ENCODE measurements at places on chromosomes 3 and 15. TPM values are rescaled to one million over a fixed set of nuclear protein-coding genes. Genes with fewer than 3 reads are reported as not detected.
A peak's percentile ranks its signal among the peaks of the same experiment; 100 is the strongest.

ALG1L2 gene
- total RNA-seq: not detected

GRCh38 chr15:57284535-57284934 lies 91.8 kb upstream of the CGNL1 start:
- no peak overlapping the region for H3K4me3 ChIP-seq
- DNase-seq: no peak

DNA sequence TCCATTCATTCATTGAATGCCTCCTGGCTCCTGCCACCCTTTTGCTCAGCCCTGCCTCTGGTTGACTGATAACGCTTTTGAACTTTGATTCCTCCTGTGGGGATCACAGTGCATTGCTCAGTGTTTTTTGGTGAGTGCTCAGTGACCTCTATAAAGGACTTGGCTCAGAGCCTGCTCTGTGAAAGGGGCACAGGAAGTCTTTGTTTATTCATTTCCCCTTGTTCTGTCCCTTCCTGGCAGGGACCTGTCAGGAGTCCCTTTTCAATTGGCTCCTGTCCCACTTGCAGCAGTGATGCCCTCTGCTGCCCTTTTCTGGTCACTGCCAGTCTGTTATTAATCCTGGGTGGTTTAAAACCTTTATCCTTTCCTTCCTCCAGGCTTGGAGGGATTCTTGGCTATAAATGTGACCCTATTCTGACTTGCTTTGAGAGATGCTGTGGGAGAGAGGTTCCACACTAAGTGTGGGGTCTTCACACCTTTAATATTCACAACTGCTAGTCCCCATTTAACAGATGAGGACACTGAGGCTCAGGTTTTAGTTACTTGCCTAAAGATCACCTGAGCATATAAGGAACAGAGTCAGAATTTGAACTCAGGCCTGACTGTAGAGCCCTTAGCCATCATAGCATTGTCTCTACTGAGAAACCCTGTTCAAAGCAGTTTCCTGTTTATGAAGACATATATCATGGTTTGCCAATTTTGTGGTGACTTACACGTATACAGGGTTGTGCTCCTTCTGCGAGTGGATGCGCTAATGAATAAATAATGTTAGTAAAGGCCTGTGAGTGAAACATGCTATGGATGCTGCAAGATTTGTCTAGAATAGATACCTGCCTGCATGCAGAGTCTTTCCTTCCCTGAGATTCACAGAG lies 23.2 kb upstream of the TATDN2 start:
- H3K27me3 ChIP-seq: no peaks in the 10 kb centered on the region
- no peak overlapping the region for H3K4me3 ChIP-seq
- H3K36me3 ChIP-seq: no peaks in the 10 kb centered on the region
- no peaks in the 10 kb centered on the region for H3K4me1 ChIP-seq
- peak; percentile 85 for DNase-seq
- H3K27ac ChIP-seq: no peak overlapping the region

STAB1 gene
- 0.41 TPM for total RNA-seq

- no peak for DNase-seq
- H3K27me3 ChIP-seq: no peaks in the 10 kb centered on the region
- no peaks in the 10 kb centered on the region for H3K36me3 ChIP-seq
- peaks cover 9% of the 10 kb centered on the region for H3K4me1 ChIP-seq
- H3K27ac ChIP-seq: no peak overlapping the region
- no peak overlapping the region for H3K4me3 ChIP-seq
Measured at GRCh38 chr15:70344666-70345065, 246.9 kb upstream of the TLE3 start.

GRCh38 chr15:57144448-57144847 lies 226.0 kb downstream of the TCF12 start:
- H3K36me3 ChIP-seq: no peaks in the 10 kb centered on the region
- no peak for DNase-seq
- no peak overlapping the region for H3K27ac ChIP-seq
- peaks cover 83% of the 10 kb centered on the region for H3K4me1 ChIP-seq
- H3K4me3 ChIP-seq: no peak overlapping the region

GRCh38 chr15:69921626-69922619 lies 175.8 kb downstream of the TLE3 start:
- DNase-seq: no peak
- no peaks in the 10 kb centered on the region for H3K4me1 ChIP-seq
- no peaks in the 10 kb centered on the region for H3K36me3 ChIP-seq
- no peaks in the 10 kb centered on the region for H3K27me3 ChIP-seq
- no peak overlapping the region for H3K4me3 ChIP-seq

TM6SF1 gene
- total RNA-seq: 1.8 TPM

SMAD6 gene
- total RNA-seq: 63.9 TPM

DNA sequence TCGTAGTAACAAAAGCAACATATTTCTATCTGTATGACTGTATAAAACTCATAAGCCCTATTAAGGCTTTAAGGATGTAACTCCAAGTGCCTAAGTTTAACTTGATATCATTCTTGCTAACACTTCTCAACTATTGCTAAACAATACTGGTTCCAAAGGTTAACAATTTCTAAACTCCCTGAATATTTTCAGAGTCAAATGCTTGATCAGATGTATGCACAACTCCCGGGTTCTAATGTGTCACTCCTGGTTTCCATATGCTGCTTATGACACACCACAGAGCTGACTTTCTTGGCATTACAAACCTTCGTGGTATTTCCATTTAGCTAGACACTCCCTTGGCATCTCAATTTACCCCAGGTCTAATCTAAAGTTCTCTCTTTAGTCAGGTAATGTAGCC lies 26.3 kb downstream of the DZIP1L start:
- H3K36me3 ChIP-seq: no peaks in the 10 kb centered on the region
- no peak overlapping the region for H3K4me3 ChIP-seq
- DNase-seq: no peak
- H3K27ac ChIP-seq: no peak overlapping the region
- H3K27me3 ChIP-seq: no peaks in the 10 kb centered on the region
- H3K4me1 ChIP-seq: no peaks in the 10 kb centered on the region

ATP2C1 gene
- total RNA-seq: 70.3 TPM

GRCh38 chr3:143885780-143886427 lies 37.6 kb upstream of the SLC9A9 start:
- no peak overlapping the region for H3K4me3 ChIP-seq
- H3K27me3 ChIP-seq: no peaks in the 10 kb centered on the region
- no peak overlapping the region for H3K27ac ChIP-seq
- peak; percentile 70 for DNase-seq

GOLGA6L9 gene
- total RNA-seq: 3.8 TPM

GRCh38 chr15:59819092-59819491 lies 130.0 kb upstream of the BNIP2 start:
- no peaks in the 10 kb centered on the region for H3K4me1 ChIP-seq
- no peak for DNase-seq
- no peak overlapping the region for H3K27ac ChIP-seq
- no peaks in the 10 kb centered on the region for H3K36me3 ChIP-seq
- H3K4me3 ChIP-seq: no peak overlapping the region
- H3K27me3 ChIP-seq: peaks cover 79% of the 10 kb centered on the region

LRRC34 gene
- total RNA-seq: 9.7 TPM

CHRM5 gene
- total RNA-seq: not detected

DNA sequence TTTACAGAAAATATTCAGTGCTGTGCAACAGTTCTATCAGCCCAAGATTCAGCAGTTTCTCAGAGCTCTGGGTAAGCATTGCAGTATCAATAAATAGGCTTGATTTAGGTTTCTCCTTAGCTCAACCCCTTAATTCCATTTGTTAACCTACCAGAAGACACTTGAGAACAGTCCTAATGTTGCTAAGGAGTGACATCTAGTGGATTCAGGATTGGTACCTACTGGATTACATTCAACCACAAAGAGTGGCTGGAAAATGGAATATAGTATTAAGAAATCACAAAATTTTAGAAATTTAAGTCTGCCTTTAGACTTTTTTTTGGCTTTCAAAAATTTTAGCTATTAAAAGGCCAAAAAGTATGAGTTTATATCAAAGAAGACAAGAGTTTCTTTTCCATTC lies 34.7 kb downstream of the POLG start:
- H3K36me3 ChIP-seq: peaks cover 51% of the 10 kb centered on the region
- no peak overlapping the region for H3K27ac ChIP-seq
- no peak overlapping the region for H3K4me3 ChIP-seq

DNA sequence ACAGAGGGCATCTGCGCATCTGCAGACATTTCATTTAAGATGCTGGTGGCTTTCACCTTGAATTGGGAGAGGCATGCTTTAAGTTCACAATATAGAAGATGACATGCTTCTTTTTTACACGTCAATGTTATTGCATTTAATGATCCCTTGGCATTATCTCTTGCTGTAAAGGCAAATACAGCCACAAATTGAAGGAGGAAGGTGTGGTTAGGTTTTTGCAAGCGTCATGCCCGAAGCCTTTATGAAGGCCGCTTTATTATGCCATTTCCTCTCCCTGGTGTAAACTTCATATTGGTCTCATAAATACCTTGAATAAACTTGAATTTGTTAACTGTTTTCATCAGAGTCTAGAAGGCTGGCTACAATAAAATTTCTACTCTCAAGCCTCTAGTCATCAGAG lies 212.7 kb downstream of the PDZRN3 start:
- no peak for DNase-seq
- H3K4me1 ChIP-seq: no peaks in the 10 kb centered on the region
- no peaks in the 10 kb centered on the region for H3K36me3 ChIP-seq

- H3K36me3 ChIP-seq: no peaks in the 10 kb centered on the region
- no peak overlapping the region for H3K27ac ChIP-seq
- no peak for DNase-seq
Measured at GRCh38 chr3:64958199-64958843, 270.5 kb upstream of the ADAMTS9 start.

DNA sequence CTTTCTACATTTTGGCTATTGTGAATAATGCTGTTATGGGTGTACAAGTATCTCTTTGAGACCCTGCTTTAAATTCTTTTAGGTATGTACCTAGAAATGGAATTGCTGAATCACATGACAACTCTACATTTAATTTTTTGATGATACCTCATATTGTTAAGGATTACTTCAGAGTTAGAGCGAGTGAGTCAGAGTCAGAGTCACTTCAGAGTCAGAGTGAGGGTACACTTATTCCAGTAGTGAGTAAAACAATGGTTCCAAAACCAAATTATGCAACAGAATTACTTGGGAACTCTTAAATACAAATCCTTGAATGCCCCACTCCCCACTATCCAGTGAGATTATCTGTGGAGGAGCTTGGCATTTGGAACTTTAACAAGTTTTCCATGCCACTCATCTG lies 50.3 kb upstream of the SNRK start:
- DNase-seq: no peak
- H3K27me3 ChIP-seq: no peaks in the 10 kb centered on the region
- H3K36me3 ChIP-seq: no peaks in the 10 kb centered on the region
- no peak overlapping the region for H3K27ac ChIP-seq

TIMP4 gene
- 13.3 TPM for total RNA-seq

GRCh38 chr3:100221159-100221558 lies 39.6 kb upstream of the TBC1D23 start:
- no peak for DNase-seq
- H3K4me1 ChIP-seq: no peaks in the 10 kb centered on the region
- no peak overlapping the region for H3K4me3 ChIP-seq
- no peak overlapping the region for H3K27ac ChIP-seq
- no peaks in the 10 kb centered on the region for H3K36me3 ChIP-seq

DNA sequence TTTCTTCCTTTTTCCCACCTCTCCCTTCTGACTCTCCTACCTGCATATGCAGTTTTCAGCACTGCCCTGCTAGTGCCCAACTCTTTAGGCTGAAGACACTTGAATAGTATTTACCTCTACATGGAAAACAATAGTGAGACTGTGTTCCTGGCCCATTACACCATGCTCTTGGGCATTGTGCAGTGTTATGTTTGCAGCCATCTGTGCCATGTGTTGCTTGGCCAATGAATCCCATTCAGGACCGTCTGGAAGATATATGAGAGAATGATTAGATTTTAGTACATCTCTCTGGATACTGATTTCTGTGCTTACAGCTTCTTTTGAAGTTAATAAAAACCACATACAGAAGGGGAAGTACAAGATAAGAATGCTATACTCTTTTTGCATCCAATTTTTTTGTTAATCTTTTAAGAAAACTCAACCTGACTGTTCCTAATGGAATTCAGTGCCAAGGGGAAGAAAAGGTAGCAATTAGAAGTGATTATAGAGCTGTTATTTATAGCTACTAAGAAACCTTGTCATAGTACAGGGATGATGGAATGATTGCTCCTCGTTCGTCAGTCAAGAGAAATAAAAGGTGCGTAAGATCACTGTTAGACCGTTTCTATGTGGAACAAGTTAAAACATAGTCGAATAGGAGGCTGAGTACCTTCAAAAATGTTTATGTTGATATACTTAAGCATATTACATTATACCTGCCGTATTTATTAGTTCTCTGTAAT lies 58.9 kb downstream of the TMEM41A start:
- H3K27me3 ChIP-seq: no peaks in the 10 kb centered on the region
- no peaks in the 10 kb centered on the region for H3K36me3 ChIP-seq
- H3K4me1 ChIP-seq: no peaks in the 10 kb centered on the region
- DNase-seq: no peak

AHSG gene
- 4.9 TPM for total RNA-seq

DNA sequence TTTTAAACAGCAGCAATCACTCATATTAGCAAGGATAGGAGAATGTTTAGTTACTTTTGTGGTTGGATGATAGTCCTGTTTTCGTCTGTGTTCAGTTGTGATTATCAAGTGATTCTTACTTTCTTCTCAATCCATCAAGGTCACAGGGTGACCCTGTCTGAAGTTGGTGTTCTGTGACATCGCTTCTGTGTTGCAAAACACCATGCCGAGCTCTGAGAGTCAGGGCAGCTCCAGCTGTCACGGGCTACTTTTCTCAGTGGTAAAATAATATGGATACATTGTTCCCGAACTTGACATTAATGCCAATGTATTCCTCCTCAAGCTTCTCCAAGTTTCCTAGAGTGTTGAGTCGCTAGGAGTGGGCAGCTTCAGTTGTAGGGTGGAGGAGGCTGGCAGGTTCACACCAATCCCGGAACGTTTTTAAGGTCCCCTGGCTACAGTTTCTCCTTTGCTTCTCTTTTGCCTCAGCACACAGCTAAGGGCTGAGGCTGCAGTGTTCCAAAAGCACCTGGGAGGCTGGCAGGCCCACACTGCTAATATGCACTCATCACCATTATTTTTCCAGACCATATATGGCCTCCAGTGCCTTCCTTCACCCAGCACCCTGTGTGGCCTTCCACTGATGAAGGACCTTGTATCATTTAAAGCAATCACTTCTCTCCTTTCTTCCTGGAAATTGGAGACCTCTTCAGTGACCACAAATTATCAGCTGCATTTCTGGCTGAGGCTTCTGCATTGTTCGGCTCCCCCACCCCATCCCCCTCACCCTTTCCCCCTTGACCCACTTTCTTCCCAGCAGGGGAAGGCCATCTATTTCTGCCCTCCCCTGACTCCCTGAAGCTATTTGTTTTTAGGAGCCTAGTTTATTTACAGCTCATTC lies 25.8 kb downstream of the COLQ start:
- no peaks in the 10 kb centered on the region for H3K36me3 ChIP-seq
- no peaks in the 10 kb centered on the region for H3K4me1 ChIP-seq
- H3K27me3 ChIP-seq: no peaks in the 10 kb centered on the region
- H3K27ac ChIP-seq: no peak overlapping the region
- no peak for DNase-seq
- no peak overlapping the region for H3K4me3 ChIP-seq

Measured in A673 (cell line).